Left ventricle myocardium inferior (tissue), 1 donor: ENCODE measurements at places on chromosomes 2 and 18. TPM values are rescaled to one million over a fixed set of nuclear protein-coding genes. Genes with fewer than 3 reads are reported as not detected.

Gene SLC14A1
- total RNA-seq: 22.1 TPM

Gene POLR1A
- total RNA-seq: 16.3 TPM

Gene DLGAP1
- total RNA-seq: 0.05 TPM

Gene ITGA6
- total RNA-seq: 42.0 TPM

Gene DYNAP
- not detected for total RNA-seq

Gene TOGARAM2
- total RNA-seq: 51.9 TPM

Gene ASB18
- total RNA-seq: 11.3 TPM

Gene GKN2
- total RNA-seq: not detected

DNA sequence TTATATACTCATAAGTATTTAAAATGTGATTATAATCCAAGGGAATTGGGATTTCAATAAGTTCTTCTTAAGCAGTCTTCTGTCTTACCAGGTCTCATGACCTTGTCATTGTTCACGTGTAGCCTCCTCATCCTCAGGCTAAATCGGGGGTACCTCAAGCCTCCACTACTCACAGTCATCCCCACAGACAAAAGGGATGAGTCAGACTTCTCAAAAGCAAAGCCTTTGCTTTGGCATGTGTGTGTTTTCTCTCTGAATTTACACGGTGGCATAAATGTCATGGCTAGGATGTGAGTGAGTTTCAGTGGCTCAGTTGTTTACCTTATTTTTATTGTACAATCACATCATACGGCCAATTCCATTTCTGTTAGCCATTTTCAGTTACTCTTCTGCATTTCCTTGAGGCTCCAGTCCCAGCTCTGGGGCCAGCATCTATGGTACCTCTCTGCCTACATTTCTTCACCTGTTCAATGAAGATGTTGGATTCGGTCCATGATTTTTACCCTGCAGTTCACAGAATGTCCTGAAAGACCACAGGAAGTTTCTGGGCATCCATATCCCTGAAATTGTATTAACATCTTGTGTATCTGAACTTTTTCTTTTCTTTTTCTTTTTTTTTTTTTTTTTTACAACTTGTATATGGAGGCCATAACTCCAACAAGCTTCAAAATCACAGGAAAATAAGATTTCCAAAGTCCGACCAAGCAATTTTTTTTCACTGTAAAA is 195.3 kb downstream of the FHOD3 start:
- peaks cover 78% of the 10 kb centered on the region for H3K4me1 ChIP-seq
- no peaks in the 10 kb centered on the region for H3K36me3 ChIP-seq
- DNase-seq: no peak

DNA sequence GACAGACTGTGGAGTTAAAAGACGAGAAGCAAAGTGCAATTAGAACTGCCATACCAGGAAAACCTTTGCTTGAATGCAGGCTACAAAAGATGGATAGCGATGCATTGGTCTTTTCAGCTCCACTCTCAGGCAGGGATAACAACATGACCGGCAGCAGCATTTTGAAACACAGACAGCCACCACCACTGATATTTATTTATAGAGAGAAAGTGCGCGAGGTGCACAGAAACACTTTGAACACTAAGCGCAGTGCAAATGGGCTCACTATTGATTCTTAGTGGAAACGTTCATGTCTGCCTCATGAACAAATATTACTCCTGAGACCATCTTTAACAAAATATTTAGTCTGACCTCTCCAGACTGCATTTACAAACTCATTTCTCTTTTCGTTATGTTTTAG is 32.9 kb downstream of the CAVIN2 start:
- H3K27me3 ChIP-seq: no peaks in the 10 kb centered on the region
- H3K36me3 ChIP-seq: no peaks in the 10 kb centered on the region
- no peak overlapping the region for H3K4me3 ChIP-seq
- DNase-seq: no peak
- no peak overlapping the region for H3K27ac ChIP-seq

DNA sequence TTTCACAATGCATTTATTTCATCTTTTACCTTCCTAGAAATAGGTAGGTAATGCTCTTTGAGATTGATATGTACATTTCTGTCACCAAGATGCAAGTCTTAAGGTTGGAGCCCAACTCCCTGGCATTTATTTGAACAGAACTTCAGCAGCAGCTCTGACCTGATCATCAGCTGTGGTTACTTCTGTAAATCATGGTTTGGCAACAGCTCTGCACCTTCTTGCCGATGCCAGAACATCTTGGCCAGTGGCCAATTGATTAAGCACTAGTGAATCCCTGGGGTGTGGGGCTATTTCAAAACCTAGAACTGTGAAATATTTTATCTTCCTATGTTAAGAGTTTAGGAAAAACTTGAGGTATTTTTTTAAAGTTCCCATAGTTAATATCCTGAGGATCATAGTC is 124.8 kb upstream of the NYAP2 start:
- DNase-seq: no peak
- no peak overlapping the region for H3K4me3 ChIP-seq
- H3K36me3 ChIP-seq: no peaks in the 10 kb centered on the region
- H3K4me1 ChIP-seq: no peaks in the 10 kb centered on the region

DNA sequence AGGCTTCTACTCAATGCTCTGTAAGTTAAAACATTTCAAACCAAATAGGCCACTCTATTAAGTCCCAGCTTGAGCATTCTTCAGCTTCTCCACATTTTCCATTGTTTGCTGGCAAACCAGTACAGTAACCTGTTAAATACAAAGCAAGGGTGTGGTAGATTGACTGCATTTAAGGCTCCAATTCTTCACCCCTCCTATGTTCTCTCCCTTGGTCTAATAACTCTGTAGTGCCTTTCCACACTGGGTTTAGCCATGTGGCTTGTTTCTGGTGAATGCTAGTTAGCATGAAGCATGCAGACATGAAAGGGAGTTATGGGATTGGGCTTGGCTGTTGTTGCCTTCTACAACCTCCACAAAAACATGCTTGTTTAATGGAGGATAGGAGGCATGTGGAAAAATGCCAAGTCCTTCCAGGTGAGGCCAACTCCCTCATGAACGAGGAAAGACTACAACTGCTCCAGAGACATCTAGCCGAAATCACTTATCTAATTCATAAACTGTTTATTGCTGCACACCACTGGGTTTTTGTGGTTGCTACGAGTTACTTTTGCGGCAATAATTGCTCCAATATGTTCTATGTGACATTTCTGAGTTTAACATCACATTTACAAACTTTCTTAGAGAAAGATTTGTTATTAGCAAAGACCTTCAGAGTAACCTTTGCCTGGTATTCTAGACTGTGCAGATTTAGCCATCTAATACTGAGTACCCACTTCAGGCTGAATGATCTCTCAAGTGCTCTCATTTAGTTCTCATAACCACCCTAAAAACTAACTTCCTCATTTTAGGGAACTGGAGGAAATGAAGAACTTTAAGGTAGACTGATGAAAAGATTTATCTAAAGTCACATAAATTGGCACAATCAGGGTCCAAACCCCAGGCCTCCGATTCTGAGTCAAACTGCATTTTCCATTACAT is 104.0 kb downstream of the SMAD2 start:
- no peaks in the 10 kb centered on the region for H3K4me1 ChIP-seq
- peaks cover 20% of the 10 kb centered on the region for H3K36me3 ChIP-seq
- no peak for DNase-seq
- H3K27ac ChIP-seq: no peak overlapping the region
- H3K27me3 ChIP-seq: no peaks in the 10 kb centered on the region

GRCh38 chr2:48588745-48589144 is 28.9 kb upstream of the GTF2A1L start:
- no peak overlapping the region for H3K4me3 ChIP-seq
- no peaks in the 10 kb centered on the region for H3K36me3 ChIP-seq
- DNase-seq: no peak
- no peaks in the 10 kb centered on the region for H3K27me3 ChIP-seq
- peaks cover 3% of the 10 kb centered on the region for H3K4me1 ChIP-seq

DNA sequence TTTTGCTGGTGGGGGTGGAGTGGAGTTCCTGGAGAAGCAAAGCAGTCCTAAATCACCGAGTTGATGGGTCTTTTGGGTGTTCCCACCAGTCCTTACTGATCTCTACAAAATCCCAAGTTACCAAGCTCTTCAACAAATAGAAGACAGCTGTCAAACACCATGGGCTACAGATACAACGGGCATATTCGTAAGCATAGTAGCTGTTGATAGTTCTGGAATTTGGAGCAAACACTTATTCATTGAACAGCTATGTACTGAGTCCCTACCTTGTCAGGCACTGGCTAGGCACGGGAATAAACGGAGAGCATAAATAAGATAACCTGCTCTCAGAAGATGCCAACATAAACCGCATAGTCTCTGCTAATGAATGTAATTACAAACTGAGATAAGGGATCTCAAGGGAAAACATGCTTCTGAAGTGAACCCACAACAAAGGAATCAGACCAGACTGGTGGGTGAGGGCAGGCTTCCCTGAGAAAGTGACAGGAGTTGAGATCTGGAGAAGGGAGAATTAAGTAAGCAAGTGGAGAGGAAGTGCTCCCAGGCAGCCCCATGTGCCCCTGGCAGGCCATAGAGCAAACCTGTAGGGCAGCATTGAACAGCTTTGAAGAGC is 947 bp upstream of the ANKRD44 start:
- no peak overlapping the region for H3K27ac ChIP-seq
- peak overlapping the region; percentile 80 for H3K4me3 ChIP-seq
- no peaks in the 10 kb centered on the region for H3K36me3 ChIP-seq
- DNase-seq: no peak
- H3K27me3 ChIP-seq: peaks cover 8% of the 10 kb centered on the region
- H3K4me1 ChIP-seq: peaks cover 40% of the 10 kb centered on the region

- no peaks in the 10 kb centered on the region for H3K4me1 ChIP-seq
- H3K27ac ChIP-seq: no peak overlapping the region
- no peak for DNase-seq
- no peaks in the 10 kb centered on the region for H3K36me3 ChIP-seq
- no peaks in the 10 kb centered on the region for H3K27me3 ChIP-seq
- no peak overlapping the region for H3K4me3 ChIP-seq
These were observed 66.2 kb downstream of the HNMT start for GRCh38 chr2:138030459-138030858.

- no peaks in the 10 kb centered on the region for H3K4me1 ChIP-seq
- H3K36me3 ChIP-seq: no peaks in the 10 kb centered on the region
- H3K27me3 ChIP-seq: peaks cover 81% of the 10 kb centered on the region
- no peak for DNase-seq
- no peak overlapping the region for H3K4me3 ChIP-seq
- H3K27ac ChIP-seq: no peak overlapping the region
These were observed 67.6 kb downstream of the CELF4 start for GRCh38 chr18:37497853-37498518.

DNA sequence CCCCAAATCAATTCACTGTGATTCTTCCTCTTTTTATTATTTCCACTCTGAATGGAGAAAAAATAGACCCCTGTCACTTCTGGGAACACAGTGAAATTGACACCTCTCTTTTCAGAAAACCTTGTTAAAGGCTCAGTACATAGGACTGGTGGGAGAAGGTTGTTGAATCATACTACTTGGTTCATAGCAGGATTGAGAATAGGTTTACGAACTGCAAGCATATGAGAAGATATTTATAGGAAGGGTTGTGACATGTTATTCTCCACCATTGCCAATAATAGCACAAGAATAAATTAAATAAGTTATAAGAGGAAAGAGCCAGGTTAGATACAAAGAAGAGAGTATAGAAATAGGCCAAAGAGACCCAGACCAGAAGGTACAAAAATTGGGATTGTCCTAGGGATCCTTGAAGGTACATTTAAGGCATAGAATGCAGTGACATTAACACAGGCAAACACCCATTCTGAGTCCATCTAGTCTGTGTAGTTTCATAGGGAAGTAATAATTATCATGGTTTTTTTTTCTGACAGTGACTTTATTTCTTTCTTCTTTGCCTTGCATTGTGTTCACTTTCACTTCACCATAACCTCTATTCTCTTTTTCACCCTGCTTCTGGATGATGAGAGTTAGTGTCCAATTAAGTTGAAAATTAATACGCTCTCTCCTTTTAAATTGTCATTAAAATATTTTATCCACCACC is 21.8 kb upstream of the SERPINE2 start:
- H3K36me3 ChIP-seq: no peaks in the 10 kb centered on the region
- H3K27ac ChIP-seq: no peak overlapping the region
- no peak for DNase-seq
- no peak overlapping the region for H3K4me3 ChIP-seq

- no peak for DNase-seq
- H3K4me1 ChIP-seq: no peaks in the 10 kb centered on the region
- no peak overlapping the region for H3K4me3 ChIP-seq
- no peak overlapping the region for H3K27ac ChIP-seq
- H3K36me3 ChIP-seq: no peaks in the 10 kb centered on the region
These were observed 763.4 kb upstream of the NRXN1 start for GRCh38 chr2:51795248-51795888.

DNA sequence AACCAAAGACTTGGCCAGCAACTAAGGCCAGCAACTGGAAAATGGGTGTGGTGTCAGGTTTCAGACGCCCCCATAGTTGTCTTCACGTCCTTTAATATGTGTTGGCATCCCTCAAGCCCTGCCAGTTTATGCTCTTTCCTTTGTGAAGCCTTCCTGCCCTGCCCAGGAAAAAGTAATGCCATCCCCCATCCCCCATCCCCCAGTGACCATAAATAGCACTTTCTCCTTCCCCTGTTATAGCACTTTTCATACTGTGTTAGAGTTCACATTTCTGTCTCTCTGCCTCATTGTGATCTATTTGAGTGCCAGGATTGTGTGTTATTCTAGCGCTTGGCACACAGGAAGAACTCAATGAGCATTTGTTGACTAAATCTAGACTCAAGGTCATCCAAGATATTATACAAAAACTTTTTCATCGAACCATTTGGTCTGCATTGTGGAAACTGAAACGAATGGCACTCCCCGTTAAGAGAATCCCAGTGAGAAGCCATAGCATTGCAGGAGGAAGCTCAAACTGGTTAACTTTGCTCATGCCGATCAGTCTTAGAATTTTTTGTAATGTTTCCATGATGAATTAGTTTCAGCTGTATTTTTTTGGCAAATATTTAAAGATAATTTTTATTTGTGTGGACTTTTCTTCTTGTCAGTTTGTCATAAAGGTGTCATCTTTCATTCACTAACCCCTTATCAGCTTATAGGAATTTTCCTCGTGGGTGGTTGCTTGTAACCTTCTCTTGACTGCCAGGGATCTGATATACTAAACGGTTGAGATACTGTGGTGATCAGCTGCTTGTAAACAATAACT is 15.7 kb downstream of the CRIM1 start:
- peak overlapping the region; percentile 43 for H3K27ac ChIP-seq
- H3K4me1 ChIP-seq: peaks cover 93% of the 10 kb centered on the region
- H3K27me3 ChIP-seq: no peaks in the 10 kb centered on the region
- DNase-seq: no peak
- H3K36me3 ChIP-seq: no peaks in the 10 kb centered on the region

DNA sequence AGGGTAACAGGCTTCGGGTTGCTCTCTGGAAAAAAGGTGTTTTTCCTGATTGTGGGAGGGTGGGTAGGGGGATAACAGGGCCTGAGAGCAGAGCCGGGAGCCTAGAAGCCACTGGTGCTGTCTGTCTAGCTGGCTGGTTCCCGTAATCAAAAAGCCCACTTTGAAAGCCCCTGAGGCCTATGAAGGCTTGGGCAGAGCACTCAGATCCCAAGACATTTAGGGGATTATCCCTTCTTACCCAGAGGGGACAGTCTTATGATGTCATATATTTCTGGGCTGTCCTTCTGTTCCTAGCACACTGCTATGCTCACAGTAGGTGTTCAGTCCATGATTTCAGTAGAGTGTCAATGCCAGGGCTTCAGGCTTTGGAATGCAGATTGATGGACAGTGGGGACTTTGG is 45.1 kb downstream of the CELF4 start:
- DNase-seq: no peak
- no peak overlapping the region for H3K4me3 ChIP-seq
- no peak overlapping the region for H3K27ac ChIP-seq
- no peaks in the 10 kb centered on the region for H3K36me3 ChIP-seq
- peaks cover 96% of the 10 kb centered on the region for H3K27me3 ChIP-seq

GRCh38 chr18:45997700-45998151 is 30.6 kb upstream of the EPG5 start:
- no peak overlapping the region for H3K27ac ChIP-seq
- no peaks in the 10 kb centered on the region for H3K4me1 ChIP-seq
- no peaks in the 10 kb centered on the region for H3K36me3 ChIP-seq
- DNase-seq: no peak
